ENCODE measurements at places on chromosomes 1 and 21. TPM values are rescaled to one million over a fixed set of nuclear protein-coding genes. Genes with fewer than 3 reads are reported as not detected.

The APCS gene
- polyA plus RNA-seq: not detected

The CATSPERE gene
- 0.11 TPM for polyA plus RNA-seq

GRCh38 chr1:247437551-247438505, 20.1 kb downstream of the OR2B11 start:
- no peak for DNase-seq

GRCh38 chr1:182147136-182147820, 85.8 kb upstream of the ZNF648 start:
- no peak for DNase-seq

- no peak for DNase-seq
Measured at GRCh38 chr1:58805716-58806571, 22.1 kb upstream of the JUN start.

GRCh38 chr1:146036241-146036964, 14.9 kb upstream of the HJV start:
- no peak for DNase-seq

All from immature natural killer cell (primary cell).